ENCODE measurements at places on chromosomes 5 and 9.

DNA sequence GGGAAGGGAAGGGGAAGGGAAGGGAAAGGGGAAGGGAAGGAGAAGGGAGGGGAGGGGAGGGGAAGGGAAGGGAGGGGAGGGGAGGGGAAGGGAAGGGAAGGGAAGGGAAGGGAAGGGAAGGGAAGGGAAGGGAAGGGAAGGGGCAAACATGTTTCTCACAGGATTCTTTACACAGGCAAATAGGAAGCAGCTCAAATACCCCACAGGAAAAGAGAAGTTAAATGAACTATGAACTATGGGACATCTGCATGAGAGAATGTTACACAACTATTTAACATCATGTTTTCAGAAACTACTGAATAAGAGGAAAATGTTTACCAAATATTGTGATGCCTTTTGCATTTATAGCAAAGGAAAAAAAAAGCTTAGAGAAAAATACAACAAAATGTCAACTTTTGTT is 125.4 kb upstream of the SLC30A5 start:
- DNase-seq: no peak

- DNase-seq: no peak
Measured at GRCh38 chr5:14299666-14300065, 156.5 kb downstream of the TRIO start.

- DNase-seq: no peak
Measured at GRCh38 chr5:5756762-5757161, 334.3 kb downstream of the ICE1 start.

- DNase-seq: no peak
Measured at GRCh38 chr5:57540823-57541222, 58.2 kb upstream of the ACTBL2 start.

DNA sequence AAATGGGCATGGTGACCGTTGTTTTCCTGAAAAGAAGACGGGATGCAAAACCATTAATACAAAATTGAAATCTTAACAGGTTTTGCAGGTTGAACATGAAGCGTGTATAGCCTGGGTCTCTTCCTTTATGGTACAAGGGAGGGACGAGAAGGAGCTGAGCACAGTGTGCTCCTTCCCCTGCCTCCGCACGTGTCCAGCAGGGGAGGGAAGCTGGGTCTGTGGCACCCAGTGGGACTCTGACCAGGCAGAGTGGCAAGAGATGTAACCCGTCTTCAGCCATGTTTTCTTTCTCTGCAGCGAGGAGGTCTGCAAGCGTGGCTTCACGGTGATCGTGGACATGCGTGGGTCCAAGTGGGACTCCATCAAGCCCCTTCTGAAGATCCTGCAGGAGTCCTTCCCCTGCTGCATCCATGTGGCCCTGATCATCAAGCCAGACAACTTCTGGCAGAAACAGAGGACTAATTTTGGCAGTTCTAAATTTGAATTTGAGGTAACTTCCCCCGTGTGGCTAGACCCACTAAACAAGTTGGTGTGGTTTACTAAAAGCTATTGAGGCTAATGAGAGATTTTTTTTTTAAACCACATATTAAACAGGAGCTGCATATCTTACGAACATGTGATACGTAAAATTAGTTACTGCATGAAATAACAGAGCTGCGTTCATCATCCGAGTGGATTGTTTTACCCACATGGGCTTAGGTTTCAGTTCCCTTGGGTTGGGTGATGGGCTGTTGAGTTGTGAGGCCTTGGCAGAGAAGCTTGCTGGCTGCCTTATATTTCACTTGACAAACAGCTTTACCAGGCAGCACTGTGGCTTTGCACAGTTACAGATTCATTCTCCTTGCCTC is 143.7 kb downstream of the TRIO start:
- DNase-seq: no peak

GRCh38 chr5:23528677-23529076 is 21.3 kb downstream of the PRDM9 start:
- DNase-seq: no peak

GRCh38 chr9:25939126-25939525 is 260.9 kb upstream of the TUSC1 start:
- no peak for DNase-seq

GRCh38 chr9:115794921-115795475 is 358.6 kb upstream of the PAPPA start:
- no peak for DNase-seq

GRCh38 chr9:94840738-94841137 is 114.2 kb downstream of the AOPEP start:
- DNase-seq: no peak

GRCh38 chr9:21268347-21268657 is 28.5 kb upstream of the IFNA14 start:
- no peak for DNase-seq

GRCh38 chr9:75226403-75227139 is 138.3 kb downstream of the OSTF1 start:
- DNase-seq: no peak

DNA sequence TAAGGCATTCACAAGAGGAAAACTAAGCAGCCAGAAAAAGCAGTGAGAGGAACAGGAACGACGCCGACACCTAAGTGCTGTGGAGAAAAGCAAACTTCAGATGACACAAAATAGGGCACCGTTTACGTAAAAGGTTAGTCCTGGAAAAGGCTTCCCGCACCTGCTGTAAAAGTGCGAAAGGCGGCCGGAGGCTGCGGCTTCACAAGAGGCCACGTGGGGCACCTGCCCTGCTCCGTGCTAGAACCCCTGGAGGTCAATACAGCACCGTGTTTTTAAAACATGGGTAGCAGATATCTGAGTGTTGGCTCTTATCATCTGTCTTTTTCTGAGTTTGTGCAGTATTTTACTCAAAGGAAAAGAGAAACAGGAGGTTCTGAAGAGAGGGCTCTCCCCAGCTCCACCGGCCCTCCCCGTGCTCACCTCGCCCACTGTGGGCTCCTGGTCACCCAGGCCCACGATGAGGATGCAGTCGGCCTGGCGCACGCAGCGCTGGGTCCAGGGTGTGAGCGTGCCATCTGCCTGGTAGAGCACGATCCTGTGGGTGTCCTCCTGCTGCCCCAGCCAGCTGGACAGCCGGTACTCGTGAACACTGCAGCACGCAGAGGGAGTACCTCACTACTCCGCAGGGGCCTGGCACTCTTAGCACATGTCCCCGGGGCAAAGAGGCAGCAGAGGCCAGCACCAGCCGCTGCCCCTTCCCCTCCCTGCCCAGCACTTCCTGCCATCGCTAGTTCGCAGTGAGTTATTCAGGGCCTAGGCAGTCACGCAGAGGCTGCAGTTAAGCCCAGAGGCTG is 21.0 kb upstream of the NSMF start:
- DNase-seq: no peak

All from stimulated activated naive CD8-positive, alpha-beta T cell treated with anti-CD3 and anti-CD28 coated beads, Interleukin-15, Interleukin-2, amounts not matched to agents 100 U/mL and 50 U/mL, for 24 hours (primary cell).